ENCODE measurements at places on chromosomes 7 and 10.

DNA sequence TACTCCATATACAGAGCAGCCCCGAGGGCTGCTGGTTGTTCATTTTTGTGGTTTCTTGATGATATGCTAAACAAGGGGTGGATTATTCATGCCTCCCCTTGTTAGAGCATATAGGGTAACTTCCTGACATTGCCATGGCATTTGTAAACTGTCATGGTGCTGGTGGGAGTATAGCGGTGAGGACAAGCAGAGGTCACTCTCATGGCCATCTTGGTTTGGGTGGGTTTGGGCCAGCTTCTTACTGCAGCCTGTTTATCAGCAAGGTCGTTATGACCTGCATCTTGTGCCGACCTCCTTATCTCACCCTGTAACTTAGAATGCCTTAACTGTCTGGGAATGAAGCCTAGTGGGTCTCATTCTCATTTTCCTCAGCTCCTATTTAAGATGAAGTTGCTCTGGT, 31.3 kb downstream of the GNAT3 start:
- DNase-seq, result no peak

- no peak for DNase-seq
Measured at GRCh38 chr10:125843603-125844329, 20.4 kb downstream of the BCCIP start.

- DNase-seq, result no peak
Measured at GRCh38 chr10:35194471-35194870, 67.8 kb downstream of the CREM start.

- DNase-seq, result no peak
Measured at GRCh38 chr10:7956508-7956907, 98.0 kb upstream of the GATA3 start.

GRCh38 chr7:28986765-28987110, 28.6 kb upstream of the TRIL start:
- no peak for DNase-seq

GRCh38 chr7:141754939-141755338, 9.0 kb upstream of the TAS2R3 start:
- no peak for DNase-seq

- DNase-seq, result no peak
Measured at GRCh38 chr7:110827287-110827855, 263.6 kb upstream of the LRRN3 start.

DNA sequence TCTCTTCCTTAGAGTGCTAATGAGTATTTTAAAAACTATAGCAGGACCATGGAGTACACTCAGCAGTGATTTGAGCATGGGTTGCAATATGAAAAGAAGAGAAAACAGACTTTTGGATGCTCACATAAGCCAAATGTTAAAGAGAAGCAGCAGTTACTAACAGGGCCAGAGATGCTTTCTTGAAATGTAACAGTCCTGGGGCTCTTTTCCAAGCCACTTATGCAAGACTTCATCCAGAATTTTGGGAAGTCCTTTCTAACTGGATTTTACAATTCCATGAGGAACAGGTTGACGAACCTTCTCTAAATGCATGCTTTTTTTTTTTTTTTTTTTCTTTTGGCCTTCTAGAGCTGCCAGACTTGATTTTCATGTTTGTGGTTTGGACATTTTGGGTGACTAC, 282.0 kb downstream of the SEC23IP start:
- DNase-seq, result no peak

GRCh38 chr7:13109201-13109600, 421.8 kb downstream of the ARL4A start:
- DNase-seq, result no peak

- DNase-seq, result no peak
Measured at GRCh38 chr7:121273467-121274167, 55.2 kb upstream of the WNT16 start.

DNA sequence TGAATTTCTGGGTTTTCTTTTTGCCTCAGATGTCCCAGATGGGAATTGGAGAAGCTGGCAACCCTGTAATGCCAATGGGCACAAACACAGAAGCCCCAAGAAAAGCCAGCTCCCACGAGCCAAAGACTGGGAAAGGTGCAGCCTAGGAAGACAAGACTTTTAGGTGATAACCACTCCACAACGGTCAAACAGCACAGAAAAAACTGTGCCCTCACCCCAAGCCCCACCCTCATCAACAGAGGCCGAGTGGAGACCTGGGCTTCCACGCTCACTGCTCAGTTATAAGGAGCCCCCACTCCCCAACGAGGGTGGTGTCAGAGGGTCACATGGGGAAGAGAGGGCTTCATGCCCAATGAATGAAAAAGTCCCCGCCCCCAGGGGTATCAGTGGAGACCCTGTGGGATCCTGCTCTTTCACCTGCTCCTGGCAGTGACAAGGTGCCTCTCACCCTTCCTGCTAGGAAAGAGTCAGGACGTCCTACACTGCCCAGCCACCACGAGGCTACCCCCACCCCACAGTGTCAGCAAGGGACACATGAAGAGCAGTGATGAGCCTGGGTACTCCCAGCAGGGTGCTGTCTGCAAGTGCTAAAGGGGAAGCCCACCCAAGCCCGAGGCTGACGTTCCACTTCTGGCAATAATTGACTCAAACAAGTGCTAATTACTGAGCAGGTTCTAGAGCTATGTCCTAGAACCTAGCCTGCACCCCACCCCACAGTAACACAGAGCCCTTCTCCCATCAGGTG, 8.3 kb downstream of the TMEM273 start:
- DNase-seq, result no peak

DNA sequence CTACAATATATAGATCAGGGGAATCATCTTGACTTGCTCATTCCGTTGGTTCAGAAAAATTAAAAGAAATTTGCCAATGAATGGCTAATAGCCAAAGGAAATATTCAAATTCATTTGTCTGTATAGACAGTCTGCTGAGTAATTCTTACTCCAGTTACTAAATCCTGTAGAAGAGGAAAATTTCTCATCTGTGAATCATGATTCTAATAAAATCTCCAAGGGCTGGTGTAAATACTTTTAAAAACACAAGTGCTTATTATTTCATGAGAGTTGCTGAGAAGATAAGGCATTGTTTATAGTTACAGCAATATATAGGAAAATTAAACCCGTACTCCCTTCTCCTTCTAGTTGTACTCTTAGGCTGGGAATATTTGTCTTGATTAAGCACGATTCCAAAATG, 53.0 kb downstream of the WNT2 start:
- DNase-seq, result no peak

DNA sequence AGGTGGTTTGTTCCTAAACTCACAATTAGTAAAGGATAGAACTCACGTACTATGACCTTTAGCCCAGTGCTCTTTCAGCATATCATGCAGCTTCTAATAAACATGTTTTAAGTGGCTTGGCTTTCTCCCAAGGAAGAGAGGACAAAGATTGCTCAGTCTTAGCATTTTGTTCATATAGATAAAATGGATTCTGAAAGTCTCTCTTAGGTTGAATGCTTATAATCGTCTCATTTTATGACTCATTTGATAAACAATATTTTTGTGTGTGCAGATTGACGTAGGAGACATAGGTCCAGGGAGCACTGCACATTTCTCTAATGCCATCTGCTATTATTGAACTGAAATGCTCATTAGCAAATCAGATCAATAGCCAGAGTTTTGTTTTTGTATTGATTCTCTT, 44.8 kb downstream of the GNAT3 start:
- no peak for DNase-seq

- peak; percentile 1 for DNase-seq
Measured at GRCh38 chr7:27661811-27662489, 733 bp downstream of the HIBADH start.

GRCh38 chr10:1779796-1780195, 42.5 kb upstream of the ADARB2 start:
- no peak for DNase-seq

GRCh38 chr10:102720775-102721301, 6.4 kb downstream of the SFXN2 start:
- no peak for DNase-seq

DNA sequence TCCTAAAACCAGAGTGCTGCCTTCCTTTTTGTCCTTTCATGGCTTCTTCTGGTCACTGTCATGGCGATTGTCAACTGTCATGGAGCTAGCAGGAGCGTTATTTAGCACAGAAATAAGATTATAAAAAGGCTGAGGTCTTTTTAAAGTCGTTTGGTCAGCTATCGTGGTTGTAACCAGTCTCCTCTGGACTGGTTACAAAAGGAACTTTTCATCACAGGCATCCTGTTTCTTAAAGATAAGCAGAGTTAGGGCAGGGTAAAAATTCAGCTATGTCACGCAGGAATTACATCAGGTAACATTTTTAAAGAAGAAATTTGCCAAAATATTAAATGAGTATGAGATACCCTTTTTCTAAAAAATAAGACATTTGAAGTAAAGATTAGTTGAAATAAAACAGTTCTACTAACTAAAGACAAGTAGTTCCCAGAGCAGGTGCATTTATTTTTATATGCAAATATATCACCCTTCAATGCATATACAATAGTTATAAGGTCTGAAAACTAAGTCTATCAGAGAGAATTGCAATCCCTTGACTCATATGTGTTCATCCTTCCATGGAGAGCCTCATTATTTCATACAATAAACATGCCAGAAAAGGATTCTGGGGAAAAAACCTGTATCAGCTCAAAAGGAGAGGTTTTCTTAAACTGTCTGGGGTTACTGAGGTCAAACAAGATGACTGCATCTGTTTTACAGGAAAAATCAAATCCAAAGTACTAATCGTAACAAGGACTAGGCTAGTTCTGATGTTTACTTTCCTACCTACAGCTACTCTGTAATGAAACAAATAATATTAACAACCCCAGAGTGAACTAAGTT, 20.9 kb downstream of the FAM24A start:
- no peak for DNase-seq

- no peak for DNase-seq
Measured at GRCh38 chr10:30813872-30814481, 184.4 kb upstream of the LYZL2 start.

GRCh38 chr7:47488201-47488968, 93.5 kb downstream of the TNS3 start:
- DNase-seq, result no peak

DNA sequence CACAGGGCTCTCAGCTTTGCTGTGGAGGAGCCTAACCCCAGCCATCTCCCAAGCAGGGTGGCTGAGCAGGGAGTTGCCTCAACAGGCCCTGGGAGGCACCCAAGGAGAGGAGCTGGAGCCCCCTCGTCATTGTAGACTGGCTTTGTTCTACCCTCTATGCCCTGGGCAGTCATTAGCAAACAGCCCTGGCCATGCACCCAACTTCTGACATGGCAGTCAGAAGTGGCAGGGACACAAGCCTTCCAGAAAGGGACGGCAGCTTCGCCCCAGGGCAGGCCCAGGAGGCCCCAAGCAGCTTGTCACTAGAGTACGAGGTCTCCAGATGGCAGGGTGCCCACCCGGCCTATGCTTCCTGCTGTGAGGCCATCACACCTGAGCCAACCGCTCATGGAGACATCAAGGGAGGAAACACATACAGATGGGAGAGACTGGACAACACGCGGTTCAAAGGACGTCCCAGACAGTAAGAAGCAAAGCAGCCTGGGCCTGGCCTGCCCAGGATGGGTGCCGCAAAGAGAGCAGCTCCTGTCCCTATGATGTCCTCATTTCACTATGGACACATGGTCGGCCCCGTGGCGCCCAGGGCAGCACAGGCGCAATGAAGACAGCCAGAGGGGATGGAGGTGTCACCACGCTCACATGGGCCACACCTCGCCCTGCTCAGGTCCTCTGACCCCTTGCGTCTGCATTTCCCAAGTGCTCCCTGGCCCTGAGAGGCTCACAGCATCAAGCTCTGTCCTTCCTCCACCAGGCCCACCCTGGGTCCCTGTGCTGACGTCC, 190.9 kb upstream of the CXCL12 start:
- no peak for DNase-seq

DNA sequence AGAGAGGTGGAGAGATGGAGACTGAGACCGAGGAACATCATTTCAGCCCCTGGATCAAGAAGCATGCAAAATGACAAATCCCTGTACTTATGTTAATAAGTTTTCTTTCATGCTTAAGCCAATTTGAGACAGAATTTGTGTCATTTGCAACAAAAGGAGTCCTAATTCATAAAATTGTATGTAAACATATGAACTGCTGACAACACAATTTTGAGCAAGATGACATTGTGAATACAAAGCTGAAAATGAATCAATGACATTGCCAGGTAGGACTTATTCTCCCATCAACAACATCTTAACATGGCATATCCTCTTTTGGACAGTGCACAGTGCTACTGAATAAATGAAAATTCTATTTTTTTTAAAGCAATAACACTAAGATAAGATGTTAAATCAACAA, 264.0 kb downstream of the WDR11 start:
- no peak for DNase-seq

DNA sequence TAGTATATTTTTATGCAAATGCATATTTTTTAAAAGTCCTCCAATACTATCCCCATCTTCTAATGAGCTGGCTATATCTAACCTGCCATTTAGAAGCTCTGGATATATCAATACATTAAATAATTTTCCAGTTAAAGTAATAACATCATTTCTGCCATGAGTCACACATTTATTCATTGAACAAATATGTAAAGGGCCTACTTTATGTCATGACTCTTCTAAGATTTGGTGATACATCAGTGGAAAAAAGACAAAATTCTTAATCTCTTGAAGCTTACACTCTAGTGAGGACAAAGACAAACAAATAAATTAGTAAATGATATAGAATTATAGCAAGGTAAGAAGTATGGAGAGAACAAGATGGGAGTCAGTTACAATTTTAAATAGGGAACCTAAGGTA, 716.8 kb upstream of the LRRTM3 start:
- DNase-seq, result no peak

- DNase-seq, result no peak
Measured at GRCh38 chr10:132478341-132479023, 59.1 kb upstream of the INPP5A start.

DNA sequence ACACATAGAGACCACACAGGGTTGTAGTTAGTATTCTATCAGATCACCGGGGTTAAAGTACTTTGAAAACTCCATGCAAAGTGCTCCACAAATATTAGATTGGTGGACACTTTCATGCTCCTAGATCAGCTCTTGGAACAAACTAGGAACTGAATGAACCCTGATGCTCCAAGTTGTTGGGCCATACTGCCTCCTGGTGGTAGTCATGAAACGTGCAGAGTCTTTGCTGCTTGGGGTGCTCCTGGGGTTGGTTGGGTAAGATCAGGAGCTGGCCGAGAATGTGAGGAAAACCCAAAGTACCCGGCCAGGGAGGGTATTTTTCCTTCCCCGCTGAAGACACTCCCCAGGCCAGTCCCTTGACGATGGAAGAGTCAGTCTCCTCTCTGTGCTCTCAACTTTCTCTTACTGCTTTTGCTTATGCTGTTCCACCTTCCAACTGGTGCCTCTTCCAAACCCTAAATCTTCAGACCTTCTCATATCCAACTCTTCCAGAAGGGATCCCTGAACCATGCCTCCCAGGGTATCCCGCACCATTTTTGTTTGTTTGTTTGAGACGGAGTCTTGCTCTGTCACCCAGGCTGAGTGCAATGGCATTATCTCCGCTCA, 918 bp upstream of the RPEL1 start:
- DNase-seq, result peak; percentile 58

GRCh38 chr7:111919631-111920179, 286.5 kb downstream of the DOCK4 start:
- DNase-seq, result no peak

DNA sequence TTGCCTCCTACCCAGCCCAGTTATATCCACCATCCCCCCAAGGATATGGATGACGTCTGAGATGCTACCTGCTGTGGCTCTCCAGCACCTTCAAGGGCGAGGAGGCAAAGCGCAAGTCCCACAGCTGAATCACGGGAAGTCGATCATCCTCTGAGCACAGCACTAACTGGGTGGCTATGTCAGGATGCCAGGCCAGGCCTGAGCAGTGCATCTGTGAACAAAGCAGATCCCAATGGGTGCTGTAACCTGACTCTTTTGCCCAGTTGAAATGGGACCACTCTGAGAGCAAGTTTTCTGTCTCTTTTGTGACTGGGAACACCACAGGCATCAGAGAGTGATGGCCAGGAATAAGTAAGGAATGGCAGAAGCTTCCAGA, 12.3 kb downstream of the SEC31B start:
- peak; percentile 9 for DNase-seq

GRCh38 chr7:67019562-67020390, 23.1 kb downstream of the TYW1 start:
- no peak for DNase-seq

Data from stimulated activated CD4-positive, alpha-beta T cell treated with anti-CD3 and anti-CD28 coated beads, Interleukin-1b, Interleukin-23, amount 100 ng/mL, for 48 hours (primary cell).